ENCODE measurements at places on chromosomes 2 and 18. TPM values are rescaled to one million over a fixed set of nuclear protein-coding genes. Genes with fewer than 3 reads are reported as not detected.

PLEK gene
- 6.3 TPM for total RNA-seq

CCDC85A gene
- not detected for total RNA-seq

XDH gene
- total RNA-seq, result not detected

TRIM43 gene
- not detected for total RNA-seq

SPEG gene
- total RNA-seq, result 15.3 TPM

SP110 gene
- 59.4 TPM for total RNA-seq

CTDP1 gene
- 79.6 TPM for total RNA-seq

DNA sequence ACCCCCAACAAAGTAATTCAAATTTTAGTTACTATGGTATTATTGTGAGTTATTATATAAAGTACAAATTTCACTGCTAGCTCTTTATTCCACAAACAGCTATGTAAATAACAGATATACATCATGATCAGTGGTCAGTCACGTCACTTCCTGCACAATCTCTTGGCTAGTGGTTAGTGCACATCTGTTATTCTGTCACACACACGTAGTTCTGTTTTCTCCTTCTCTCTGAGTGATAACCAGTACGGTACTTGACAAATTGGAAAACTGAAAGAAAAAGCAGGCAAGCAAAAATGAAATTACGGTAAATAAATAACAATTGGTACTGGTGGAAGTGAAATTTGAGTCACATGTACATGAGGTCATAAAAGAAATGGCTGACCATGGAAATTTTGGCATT, 728.7 kb downstream of the CCDC85A start:
- DNase-seq, result no peak

GRCh38 chr2:42792087-42792582, 248 bp downstream of the HAAO start:
- no peak for DNase-seq

- DNase-seq, result no peak
Observed at GRCh38 chr2:224927011-224927410, 115.3 kb downstream of the DOCK10 start.

- DNase-seq, result no peak
Observed at GRCh38 chr2:25524507-25524906, 148.9 kb downstream of the DTNB start.

DNA sequence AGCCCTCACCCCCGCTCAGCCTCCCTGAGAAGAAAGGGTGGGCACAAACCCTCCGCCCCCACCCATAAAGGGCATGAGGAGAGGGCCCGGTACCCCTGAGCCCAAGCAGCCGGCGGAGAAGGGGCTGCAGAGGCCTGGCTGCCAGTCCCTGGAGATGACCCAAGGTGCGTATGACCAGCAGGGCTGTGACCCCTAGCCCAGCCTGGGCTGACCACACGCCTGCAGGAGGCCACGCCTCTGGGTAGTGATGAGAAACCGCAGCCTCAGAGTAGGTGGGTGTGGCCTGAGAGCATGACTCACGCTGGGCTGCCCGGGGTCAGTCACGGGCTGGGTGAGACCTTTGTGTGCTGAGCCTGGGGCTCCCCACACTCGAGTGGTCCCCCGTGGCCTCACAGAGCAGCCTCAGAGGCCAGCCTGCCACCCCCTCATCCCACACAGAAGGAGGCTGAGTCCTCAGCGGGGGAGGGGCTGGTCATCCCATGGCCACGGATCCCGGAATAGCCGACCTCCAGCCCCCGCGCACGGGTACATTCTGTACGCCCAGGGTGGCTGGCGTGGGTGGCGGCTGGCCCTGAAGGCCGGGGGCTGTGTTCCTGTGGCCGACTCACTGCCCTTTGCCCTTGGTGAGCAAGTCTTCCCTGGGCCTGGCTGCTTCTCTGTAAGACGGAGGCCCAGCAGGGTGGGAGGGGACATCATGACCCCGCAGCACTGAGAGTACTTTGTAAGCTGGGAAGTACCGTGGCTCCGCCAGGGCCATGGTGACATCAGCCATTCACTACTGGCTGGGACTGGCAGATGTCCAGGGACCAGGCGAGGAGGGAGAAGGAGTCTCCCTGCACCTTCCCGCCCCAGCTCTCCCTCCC, 110.8 kb upstream of the OTOS start:
- no peak for DNase-seq

GRCh38 chr2:239291475-239292350, 109.1 kb downstream of the HDAC4 start:
- no peak for DNase-seq
